ENCODE measurements at places on chromosomes 12 and 14.

GRCh38 chr12:57735952-57736740, 2.4 kb downstream of the AGAP2 start:
- peak; percentile 52 for DNase-seq

DNA sequence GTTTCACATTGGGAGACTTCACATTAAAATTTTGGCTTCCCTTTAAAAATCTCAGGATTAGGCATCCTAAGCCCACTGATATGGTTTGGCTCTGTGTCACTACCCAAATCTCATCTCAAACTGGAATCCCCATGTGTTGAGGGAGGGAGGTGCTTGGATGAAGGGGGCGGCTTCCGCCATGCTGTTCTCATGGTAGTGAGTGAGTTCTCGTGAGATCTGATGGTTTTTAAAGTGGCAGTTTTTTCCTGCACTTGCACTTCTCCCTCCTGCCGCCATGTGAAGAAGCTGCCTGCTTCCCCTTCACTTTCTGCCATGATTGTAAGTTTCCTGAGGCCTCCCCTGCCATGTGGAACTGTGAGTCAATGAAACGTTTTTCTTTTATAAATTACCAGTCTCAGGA, 65.7 kb upstream of the PLXNC1 start:
- DNase-seq = no peak

GRCh38 chr12:70847871-70848270, 72.7 kb downstream of the PTPRR start:
- DNase-seq = no peak

- no peak for DNase-seq
Measured at GRCh38 chr14:94805680-94806288, 35.9 kb upstream of the GSC start.

DNA sequence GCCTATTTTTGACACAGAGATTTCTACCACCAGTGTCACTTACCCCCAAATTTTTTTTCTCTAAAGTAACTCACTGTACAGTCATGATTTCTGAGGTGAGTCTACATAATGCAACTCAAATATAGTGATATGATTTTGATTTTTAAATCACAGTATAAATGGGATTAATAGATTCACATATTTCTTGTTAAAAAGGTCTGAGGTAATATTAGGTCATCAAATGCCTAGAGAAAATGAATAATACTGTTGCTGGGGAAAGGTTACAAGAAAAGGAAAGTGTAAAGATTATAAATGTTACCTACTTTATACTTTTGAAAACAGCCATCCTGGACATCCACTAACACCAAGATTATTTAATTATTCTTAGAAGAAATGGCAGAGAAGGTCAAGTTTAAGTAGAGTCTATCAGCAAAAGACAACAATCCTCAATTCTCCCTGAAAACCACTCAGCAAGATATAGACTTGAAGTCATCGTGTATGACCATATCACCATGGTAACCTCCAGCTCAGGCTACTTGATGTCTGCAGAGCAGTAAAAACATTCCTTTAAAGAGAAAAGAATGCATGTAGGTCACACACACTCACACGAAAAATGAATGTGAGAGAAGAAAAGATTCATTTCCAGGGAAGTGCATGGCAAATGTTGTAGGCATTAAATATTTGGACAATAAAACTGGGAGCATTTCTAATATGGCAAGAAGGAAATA, 58.7 kb downstream of the CCDC59 start:
- DNase-seq = peak; percentile 8

GRCh38 chr12:4134448-4135263, 138.9 kb upstream of the CCND2 start:
- no peak for DNase-seq

- no peak for DNase-seq
Measured at GRCh38 chr14:52706286-52706685, 714 bp upstream of the PSMC6 start.

GRCh38 chr12:24719293-24719721, 229.6 kb downstream of the BCAT1 start:
- DNase-seq = no peak

- DNase-seq = no peak
Measured at GRCh38 chr14:70422538-70422937, 5.6 kb upstream of the SYNJ2BP start.

DNA sequence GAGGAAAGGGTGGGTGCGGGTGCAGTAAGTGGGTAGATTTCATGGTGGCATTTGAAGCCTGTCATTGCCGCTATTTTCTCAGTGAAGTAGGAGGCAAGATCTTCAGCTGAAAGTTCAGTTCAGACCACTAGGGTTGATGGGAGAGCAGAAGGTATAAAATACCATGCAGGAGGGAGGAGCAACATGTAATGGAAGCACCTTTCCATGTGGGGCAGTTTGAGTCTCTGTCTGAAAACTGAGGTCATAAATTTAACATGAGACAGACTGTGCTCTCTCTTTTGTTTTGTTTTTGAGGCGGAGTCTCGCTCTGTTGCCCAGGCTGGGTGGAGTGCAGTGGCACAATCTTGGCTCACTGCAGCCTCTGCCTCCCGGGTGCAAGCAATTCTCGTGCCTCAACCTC, 22.7 kb downstream of the LRRC74A start:
- DNase-seq = peak; percentile 56

DNA sequence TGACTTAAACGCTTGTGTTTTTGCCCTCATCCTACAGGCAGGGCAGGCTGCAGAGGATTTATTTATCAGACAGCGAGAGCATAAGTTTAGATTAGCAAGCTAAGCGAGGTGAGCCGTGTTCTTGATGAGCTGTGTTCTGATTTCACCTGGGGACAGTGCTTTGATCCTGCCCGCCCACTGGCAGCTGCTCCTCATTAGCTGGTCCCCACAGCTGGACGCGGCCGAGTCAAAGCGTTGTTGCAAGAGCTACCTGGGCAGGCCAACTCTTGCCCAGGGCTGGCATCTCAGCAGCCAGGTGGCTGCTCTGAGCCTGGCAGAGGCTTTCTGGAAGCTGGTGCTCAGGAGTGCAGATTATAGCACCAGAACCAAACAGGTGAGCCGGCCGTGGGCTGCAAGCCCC, 46.8 kb upstream of the BEGAIN start:
- no peak for DNase-seq

- no peak for DNase-seq
Measured at GRCh38 chr14:74918380-74918779, 4.7 kb downstream of the RPS6KL1 start.

DNA sequence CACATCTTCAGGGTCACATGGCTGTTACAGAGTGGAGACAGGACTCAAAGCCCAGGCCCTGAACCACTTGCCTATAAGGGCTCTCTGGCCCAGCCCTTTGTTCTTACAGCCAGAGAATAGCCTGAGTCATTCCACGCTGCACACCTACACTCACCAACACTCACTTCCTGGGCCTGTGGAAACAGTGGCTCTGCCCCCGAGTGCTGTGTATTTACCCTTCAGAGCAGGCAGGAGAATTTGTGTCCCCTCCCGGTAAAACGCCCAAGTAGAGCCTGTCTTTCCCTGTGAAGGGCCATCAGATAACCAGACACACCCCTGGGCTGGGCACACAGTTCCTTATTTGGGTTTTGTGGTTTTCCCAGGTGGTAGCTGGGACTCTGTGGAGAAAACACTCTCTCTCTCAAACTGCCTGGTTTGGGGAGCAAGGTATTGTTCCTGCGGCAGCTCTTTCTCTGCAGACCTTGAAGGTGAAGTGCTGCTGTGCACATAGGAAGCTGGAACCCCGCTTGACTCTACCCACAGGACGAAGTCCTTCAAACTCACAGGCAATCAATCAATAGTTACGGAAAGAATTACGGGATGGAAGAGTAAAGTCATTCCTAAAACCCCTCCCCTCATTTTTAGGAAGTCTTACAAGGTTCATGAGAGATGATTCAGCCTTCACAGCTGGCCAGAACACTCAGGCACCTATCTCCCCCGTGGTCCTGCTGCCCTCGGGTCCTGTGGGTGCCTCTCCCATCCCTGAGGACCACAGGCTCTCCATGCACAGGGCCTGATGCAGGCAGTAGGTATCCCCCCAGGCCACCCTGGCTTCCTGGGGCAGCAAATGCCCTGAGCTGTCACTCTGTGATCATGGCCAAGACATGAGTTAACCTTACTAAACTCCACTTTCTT, 20.3 kb downstream of the FIGNL2 start:
- no peak for DNase-seq

GRCh38 chr12:71566655-71567054, 97.0 kb downstream of the ZFC3H1 start:
- DNase-seq = no peak

DNA sequence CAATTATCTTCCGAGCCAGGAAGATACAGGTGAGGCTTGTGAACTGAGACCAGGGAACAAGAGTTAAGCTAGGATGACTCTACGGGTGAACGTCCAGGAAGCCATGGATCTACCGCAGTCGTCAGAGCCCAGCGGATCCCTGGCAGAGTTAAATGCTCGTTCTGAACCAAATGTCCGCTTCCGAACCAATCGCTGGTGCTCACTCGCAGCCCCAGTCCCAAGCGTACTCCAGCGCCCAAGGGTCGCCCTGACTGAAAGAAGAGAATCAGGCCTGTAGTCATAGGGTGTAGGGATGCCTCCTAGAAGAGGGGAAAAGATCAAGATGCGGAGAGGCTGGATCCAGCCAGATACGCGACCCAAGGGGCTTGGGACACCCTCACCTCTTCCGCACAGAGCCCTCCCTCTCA, 283 bp downstream of the VIPAS39 start:
- DNase-seq = no peak

GRCh38 chr12:100138803-100139098, 3.9 kb downstream of the BLTP3B start:
- no peak for DNase-seq

GRCh38 chr14:98952593-98953350, 319.2 kb downstream of the BCL11B start:
- no peak for DNase-seq

- DNase-seq = no peak
Measured at GRCh38 chr12:24945845-24946244, 3.1 kb downstream of the BCAT1 start.

DNA sequence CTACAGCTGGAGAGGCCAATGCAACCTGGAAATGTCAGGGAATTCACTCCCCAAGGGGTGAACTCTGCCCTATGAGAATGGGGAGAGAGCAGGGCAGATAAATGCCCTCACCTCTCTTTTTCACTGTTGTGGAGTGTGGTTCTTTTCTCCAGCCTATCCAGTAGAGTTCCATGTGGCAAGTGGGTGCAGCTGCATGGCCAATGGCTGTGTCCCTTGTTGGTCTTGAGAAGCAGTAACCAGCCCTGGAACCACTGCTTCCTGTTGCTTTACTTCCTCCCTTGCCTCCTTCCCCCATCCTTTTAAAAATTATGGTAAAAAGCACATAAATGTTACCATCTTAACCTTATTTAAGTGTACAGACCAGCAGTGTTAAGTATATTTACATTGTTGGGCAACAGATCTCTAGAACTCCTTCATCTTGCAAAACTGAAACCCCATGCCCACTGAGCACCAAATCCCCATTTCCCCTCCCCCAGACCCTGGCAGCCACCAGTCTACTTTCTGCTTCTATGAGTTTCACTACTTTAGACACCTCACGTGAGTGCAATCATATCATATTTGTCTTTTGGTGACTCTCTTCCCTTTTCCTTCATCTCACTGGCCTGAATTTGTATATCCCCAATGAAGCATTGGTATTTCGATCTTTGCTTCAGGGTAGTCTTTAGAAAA, 77.0 kb upstream of the GRIP1 start:
- DNase-seq = no peak

DNA sequence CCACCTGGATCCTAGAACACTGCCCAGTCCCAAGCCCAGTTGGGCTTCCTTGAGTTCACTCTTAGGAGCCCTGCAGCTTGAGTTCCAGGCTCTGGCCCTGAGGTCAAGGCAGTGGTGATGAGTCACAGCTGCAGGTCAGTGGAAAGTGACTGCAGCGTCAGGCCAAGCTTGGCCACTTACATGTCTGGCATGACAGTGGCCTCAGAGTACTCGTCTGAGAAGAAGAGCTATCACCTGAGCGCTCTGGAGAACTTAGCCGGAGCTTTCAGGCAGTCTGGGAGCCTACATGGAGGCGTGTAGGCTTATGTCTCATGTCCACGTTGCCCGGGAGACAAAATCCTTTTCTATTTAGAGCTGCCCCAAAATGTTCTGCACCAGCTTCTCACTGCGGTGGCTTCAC, 75.6 kb downstream of the ARL6IP4 start:
- DNase-seq = no peak

DNA sequence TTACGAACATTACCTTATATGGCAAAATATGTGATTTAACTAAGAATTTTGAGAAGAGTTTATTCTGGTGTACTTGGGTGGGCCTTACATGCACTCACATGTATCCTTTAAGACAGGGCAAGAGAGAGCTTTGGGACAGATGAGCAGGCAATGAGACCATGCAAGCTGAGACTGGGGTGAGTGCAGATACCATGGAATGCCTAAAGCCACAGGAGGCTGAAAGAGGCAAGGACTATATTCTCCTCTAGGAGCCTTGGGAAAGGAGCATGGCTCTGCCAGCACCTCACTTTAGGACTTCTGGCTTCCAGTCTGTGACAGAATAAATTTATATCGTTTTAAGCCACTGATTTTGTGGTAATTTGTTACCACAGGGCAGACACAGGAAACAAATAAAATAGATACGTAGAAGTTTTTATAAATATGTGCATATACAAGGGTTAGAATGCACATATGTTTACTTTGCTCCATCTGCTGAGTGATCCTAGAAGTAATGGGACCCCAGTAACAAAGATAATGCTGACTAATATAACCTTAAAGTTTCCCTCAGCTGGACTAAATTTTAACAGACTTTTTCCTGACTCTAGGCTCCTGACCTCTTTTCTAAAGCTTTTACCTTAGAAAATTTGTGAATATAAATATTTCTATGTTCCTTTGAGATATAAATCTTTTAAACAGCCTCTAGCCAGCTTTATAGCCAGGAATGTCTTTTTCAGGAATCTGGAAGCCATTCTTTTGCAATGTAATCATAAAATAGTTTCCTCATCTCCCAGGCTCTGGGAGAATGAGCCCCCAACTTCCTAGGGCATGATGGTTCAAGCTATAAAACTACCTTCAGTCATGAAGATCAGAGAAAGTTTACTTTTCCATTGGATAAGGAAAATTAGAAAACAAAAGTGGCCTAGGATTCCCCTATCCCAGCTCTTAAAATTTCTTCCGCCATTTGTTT, 216.8 kb downstream of the PPFIA2 start:
- no peak for DNase-seq

DNA sequence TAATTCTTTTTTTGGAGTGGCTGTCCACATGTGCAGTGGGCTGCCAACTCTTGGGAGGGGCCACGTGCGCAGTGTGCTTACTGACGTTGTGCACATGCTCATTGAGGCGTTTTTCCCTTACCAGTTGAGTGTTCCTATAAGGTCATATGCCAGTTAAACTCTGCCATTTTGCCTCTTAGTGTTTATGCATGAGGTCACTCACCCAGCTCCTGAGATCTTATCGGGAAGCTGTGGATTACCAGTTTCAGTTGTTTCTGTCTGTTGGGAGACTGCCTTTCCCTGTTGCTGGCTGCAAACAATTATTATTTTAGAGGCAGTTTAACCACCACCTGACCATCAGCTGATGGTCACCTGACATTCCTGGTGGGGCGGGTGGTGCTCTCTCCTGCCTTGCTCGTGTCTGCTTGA, 16.1 kb upstream of the KIF21A start:
- no peak for DNase-seq

Measured in HEK293T (cell line).